SHP77 treated with DMSO at 0.1 percent for 48 hours (cell line): ENCODE measurements at places on chromosomes 6 and 20.

DNA sequence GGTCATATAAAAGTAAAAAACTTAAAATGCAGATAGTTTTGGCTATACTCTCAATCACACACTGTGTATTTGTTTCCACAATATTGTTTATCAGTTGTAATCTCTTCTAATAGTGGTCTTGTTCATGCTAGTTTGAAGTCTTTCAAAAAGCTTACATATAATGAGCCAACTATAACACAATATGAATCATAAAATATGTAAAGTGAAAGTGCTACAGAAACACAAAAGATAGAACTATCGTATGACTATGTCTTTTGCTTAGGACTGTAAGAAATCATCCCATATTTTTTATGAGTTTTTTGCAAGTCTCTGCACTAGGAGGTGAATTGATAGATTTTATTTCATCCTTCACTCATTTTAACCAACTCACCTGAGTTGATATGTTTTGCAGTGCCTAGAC, 136.0 kb downstream of the MMUT start:
- no peak for DNase-seq

- no peak for DNase-seq
Measured at GRCh38 chr6:84581494-84582259, 182.7 kb downstream of the TBX18 start.

- no peak for DNase-seq
Measured at GRCh38 chr6:25311331-25311840, 32.2 kb downstream of the CARMIL1 start.

- DNase-seq = no peak
Measured at GRCh38 chr20:5806457-5807263, 56.5 kb downstream of the SHLD1 start.

DNA sequence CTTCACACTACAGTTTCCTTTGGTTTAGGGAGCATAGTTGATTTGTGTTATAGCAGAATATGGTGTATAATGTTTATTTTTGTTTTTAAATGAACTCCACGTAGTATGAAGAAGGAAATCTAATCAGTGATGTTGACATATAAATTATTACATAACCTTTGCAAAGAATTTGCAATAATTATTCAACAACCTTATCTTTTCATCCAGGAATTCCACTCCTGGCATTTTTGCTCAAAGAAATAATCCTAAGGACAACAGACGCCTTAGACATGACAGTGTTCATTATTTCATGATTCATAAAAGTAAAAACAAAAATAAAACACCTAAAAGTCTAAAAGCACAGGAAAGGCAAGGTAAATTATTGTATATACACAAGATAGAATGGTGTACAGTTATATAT, 229.2 kb downstream of the EPM2A start:
- DNase-seq = no peak

- no peak for DNase-seq
Measured at GRCh38 chr6:49799090-49799489, 12.0 kb upstream of the PGK2 start.

DNA sequence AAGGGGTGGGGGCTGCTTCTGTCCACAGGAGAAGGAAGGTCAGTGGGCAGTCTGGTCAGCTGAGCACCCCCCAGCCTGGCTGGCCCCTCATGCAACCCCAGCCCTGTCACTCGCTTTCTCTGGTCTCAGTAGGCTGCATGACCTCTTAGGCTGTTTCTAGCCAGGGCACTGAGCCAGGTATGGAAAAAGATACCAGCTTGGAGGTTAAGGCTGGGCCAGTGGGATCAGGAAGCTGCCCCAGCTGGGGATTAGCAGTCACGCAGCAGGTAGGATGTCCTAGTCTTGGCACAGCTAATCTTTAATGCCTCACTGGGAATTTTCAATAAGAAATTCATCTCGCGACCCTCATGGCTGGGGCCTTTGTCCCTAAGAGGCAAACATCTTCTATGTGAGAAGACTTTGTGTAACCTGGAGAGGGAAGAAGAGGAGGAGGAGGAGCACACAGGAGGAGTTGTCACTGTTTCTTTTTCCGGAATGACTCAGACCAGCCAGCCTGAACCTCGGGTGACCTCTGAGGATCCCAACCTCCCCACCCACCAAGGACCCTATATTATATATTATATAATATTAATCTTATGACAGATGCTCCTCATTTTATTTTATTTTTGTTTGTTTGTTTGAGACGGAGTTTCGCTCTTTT, 2.4 kb upstream of the BPIFA2 start:
- no peak for DNase-seq

GRCh38 chr6:63634630-63635029, 972 bp upstream of the PHF3 start:
- no peak for DNase-seq

- DNase-seq = no peak
Measured at GRCh38 chr6:74756923-74757322, 448.9 kb downstream of the COL12A1 start.

DNA sequence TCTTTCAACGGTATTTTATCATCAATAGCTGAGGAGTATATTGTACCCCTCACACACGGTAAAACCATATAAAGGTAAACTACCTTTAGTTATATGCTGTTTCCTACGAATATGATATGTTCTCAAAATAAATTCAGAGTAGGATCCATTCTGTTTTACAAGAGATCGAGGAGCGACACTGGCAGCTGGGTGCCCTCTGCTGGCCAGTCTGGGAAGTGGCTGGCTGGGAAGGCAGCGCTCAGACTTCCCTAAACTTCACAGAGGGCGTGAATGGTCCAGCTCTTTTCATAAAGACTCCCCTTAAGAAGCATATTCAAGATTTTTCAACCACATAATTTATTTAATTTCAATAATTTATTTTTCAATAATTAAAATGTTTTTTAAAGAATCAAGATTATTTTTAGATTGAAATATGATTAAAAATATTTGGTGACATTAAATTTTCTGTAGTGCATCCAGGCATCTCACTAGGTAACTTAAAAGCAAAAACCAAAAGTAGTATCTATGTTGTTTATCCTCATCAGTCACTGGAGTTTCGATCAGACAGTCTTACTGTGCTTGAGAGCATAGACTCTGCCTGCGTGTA, 187.5 kb upstream of the PDE10A start:
- peak; percentile 8 for DNase-seq

DNA sequence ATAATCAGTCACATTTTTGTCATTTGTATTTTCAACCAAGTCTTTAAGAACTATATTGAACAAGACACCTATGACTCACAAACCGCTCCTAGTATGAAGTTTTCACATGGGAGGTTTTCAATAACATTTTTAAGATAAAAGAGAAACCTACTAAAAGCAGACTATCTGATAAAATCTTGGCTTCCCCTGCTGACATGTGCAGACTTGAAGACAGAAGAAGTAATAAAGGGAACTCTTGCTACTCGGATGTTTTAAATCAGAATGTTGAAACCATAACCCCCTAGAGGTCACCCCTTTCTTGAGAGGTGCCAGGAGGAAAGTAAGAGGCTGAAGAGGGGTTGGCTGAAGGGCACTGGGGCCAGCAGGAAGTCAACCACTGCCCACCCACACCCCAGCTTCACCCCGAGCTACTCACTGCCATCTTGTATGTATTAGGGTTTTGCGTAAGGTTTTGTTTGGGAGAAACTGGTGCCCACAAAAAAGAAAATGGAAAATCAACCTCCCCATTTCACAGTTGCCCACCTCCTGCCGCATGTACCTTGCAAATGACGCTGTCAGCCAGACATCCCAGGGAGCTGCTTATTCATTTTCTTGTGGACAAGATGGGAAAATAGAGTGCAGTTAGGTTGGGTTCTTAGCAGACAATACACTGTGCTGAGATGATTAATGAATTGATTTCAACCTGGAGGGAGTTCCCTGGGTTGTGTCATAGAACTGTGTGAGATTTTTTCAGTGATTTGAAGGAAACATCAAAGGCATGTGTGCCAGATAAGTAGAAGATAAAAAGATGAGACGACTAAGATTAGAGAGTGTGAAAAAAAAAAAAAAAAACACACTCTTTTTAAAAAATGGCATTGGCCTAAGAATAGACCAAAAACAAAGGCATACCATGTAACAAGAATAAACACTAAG, 83.2 kb upstream of the TAB2 start:
- DNase-seq = peak; percentile 6

GRCh38 chr6:142732790-142733189, 212.2 kb downstream of the HIVEP2 start:
- DNase-seq = no peak

GRCh38 chr6:79810185-79810705, 137.1 kb downstream of the ELOVL4 start:
- DNase-seq = no peak

- no peak for DNase-seq
Measured at GRCh38 chr20:60447703-60448102, 489.5 kb downstream of the CDH26 start.

DNA sequence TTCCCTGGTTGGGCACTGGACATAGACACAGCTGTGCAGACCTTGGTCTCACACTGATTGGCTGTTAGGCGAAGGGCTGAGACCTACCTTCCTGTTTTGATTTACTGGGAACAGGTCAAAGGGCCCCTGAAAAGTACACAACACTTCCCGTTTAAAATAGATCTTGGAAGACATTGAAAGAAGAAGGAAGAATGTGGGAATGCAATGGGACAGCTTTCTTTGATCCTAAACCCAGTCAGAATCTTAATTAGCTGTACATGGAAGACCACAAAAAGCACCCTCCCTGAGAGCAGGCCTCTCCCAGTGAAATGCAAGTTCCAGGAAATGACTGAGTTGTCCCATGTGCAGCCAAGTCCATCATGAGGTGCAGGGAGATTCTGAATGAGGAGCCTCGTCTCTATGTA, 83.6 kb upstream of the EXOC2 start:
- no peak for DNase-seq

DNA sequence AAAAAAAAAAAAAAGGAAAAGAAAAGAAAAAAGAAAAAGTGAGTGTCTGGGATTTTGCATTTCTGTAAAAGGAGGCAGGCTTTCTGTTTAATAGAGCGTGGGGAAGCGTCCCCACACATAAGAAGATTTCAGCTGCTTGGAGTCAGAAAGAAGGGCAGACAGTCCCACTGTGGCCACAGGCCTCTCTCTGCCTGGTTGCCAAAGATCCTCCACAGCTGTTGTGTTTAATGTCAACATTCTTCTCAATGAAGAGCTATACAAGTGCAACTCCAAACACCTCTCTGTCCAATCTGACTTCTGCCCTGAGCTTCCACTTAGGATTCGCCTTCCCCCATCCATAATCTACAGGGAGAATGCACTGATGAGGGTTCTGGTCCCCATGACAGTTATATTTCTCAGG, 64.3 kb upstream of the MLN start:
- no peak for DNase-seq

DNA sequence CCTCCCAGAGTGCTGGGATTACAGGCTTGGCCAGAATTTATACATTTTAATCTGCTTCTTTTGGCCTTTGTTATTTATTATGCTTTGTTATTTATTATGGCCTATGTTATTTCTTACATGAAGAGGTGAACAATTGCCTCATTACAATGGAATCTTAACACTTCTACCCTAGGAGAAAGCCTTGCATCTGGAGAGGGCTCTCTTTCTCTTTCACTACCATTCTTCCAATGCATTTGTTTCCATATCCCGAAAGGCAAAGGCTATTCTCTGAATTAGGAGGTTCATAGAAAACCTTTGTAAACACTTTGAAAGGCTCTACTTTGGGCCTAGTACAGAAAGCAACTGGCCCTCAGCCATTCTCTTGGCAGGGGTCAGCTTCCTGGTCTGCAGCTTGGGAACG, 19.9 kb upstream of the DEK start:
- DNase-seq = no peak
